ENCODE measurements at places on chromosomes 11 and 22.

DNA sequence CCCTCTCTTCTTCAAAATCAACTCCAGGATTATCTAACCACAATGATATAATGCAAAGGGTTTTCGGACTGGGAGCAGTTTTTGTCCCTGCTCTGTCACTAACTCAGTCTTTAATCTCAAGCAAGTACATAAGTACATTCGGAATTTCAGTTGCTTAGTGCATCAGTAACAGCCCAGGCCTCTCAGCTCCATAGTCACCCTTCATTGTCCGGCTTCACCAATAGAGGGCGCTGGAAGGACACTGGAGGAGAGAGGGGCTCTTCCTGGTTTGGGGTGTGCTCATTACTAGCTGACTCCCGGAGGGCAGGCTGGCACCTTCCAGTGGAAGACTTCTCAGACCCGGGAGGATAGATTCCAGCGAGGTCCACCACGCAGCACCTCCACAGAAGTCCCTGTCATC is 90.4 kb upstream of the PDGFD start:
- DNase-seq: no peak

- no peak for DNase-seq
These were observed 283.8 kb downstream of the BRD1 start for GRCh38 chr22:49543876-49544275.

DNA sequence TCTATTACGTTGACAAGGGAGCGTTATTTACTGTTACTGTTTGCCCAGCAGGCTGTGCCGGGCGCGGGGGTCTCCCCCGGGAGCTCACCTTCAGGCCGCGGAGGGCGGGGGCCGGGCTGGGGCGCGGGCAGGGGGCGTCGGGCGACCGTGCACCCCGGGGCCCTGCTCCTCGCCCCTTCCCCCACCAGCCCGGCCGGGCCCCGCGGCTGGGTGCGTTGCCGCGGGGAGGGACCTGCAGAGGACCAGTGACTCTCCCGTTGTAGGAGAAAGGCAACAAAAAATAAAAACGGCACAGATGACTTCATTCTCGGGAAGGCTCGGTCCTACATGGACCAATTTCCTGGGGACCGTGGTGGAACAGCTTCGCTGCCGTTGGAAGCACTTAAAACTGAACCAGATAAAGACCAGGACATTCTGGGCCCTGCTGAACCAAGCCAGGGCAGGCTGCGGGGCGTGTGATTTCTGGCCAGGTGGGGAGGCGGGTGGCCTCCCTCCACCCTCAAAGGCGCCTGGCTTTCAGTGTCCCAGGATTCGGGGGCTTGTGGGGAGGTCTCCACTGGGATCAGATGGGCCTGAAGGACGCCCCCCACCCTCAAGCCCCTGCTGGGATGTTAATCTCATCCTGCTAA is 57.4 kb downstream of the IGLL1 start:
- DNase-seq: no peak

DNA sequence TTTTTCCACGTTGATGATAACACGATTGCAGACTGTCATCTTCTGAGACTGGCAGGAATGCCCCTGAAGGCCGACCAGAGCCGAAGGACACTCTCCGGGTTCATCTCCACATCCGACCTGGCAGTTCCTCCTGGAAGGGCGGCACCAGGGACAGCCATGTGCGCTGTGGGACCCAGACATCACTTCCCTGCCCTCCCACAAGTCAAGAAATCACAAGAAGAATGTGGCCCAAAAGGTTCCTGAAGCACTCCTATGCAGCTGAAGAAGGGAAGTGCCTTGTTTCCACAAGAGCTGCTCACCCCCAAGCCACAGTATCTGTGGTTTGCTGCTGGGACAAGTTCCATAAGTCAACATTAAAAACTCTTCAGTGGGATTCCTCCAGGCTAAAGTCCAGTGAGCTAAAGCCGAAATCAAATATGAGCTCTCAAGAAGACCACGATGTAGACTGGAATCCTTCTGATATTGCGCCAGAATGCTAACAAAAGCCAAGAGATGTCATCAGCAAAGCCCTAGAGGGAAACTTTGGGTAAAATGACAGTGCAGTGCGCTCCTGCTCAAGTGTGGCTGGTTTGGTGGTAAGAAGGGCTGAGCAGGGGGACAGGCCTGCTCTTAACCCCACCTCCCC is 21.2 kb downstream of the PACSIN2 start:
- no peak for DNase-seq

- DNase-seq: no peak
These were observed 15.8 kb upstream of the GPHA2 start for GRCh38 chr11:64951529-64951928.

DNA sequence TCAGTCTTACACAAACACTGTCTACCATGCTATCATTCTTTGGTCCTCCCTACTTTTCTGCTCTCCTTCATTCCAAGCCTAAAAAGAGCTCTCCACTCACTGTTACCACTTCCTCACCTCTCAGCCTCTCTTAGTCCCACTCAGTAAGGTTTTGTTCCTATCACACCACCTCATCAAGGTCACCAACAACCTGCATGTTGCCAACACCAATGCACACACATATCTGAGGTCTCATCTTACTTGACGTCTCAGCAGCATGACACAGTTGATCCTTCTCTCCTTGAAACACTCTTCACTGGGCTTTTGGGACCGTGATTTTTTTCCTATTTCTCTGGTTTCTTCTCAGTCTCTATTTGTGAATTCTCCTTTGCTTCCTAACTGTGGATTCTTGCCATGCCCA is 8.1 kb downstream of the PISD start:
- no peak for DNase-seq

DNA sequence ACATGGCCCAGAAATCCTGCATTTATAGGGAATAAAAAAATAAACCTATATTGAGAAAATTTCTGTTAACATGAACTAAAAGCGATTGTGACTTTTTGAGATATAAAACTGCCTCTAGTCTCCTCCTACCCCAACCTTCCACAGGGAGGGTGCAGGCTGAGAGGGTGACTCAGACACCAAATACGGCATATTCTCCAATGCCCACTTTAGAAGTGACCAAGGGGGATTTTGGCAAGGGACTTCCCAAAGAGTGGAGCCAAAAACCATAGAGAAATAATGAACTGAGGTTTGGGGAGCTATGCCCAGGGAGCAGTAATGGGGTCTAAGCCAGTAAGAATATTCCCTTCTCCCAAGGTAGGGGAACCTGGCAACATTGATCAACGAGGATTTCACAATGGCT is 124.9 kb upstream of the ZC3H12C start:
- no peak for DNase-seq

- DNase-seq: no peak
These were observed 114.9 kb downstream of the VPREB1 start for GRCh38 chr22:22359465-22359864.

DNA sequence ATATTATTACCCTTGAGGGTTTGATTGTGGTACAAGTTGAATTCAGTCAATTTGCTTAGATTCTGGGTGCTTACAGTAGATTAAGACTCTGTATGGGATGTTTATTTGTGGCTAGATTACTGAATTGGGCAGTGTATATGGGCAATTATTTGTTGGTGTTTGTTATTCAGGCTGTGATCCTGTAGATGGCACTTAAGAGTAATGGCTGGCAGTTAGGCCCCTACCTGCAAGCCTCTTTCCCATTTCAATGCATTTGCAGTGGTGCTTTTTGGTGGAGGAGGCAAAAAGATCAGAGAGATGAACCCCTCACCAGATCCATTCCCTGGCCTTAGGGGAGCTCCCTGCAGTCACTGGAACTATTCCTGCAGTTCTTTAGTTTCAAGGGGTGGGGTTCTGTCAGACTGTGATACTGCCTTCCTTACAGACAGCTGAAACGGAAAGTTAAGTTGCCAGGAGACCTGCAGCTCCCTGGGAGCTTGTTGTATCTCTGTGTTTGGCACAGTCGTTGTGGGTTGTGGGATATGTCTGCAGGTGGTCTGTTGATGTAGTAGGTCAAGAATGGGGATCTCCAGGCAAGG is 199.5 kb downstream of the AASDHPPT start:
- DNase-seq: no peak

DNA sequence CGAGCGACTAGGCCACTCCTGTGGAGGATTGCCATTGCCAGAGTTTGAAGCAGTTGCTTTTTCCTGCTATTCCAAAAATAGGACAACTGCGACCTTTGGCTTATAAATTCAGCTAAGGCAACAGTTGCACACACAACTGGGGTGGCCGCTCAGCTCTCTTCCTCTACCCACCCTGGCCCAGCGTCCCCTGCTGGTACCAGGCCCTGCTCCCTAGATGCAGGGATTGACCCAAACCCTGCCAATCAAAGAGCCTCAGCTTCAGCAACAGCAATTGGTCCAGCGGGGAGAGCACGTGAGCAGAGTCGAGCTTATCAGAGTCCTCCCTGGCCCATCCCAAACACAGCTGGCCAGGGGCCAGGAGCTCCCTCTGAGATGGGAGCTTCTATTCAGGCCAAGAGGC is 22.0 kb upstream of the CABP2 start:
- no peak for DNase-seq

DNA sequence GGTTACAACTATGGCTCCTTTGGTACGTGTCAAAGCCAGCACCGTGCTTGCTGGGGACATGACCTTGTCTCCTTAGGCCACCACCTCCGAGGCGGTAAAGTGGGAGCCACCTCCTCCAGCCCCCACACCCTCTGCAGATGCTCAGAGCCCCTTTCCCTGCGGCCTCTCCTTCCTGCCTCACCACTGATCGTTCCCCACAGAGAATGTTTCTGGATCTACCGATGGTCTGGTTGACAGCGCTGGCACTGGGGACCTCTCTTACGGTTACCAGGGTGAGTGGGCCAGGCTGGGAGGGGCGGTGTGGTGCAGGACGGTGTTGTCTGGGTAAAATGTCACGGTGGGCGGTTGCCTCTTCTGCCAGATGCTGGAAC is 8.9 kb downstream of the SIDT2 start:
- DNase-seq: no peak

- no peak for DNase-seq
These were observed 1.7 kb upstream of the LRRC4C start for GRCh38 chr11:41461057-41461681.

DNA sequence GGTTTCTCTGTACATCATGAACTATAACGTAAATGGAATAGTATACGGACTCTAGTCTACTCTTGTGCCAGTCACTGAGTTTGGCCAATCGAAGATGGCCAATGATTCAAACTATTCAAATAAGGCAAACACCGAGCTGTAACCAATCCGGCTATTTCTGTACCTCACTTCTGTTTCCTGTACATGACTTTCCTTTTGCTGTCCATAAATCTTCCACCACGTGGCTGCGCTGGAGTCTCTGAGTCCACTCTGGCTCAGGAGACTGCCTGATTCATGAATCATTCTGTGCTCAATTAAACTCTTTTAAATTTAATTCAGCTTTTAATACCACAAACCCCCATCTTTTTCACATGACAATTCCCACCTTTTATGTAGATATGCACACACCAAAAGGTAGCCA is 1.5 kb upstream of the JAML start:
- no peak for DNase-seq

DNA sequence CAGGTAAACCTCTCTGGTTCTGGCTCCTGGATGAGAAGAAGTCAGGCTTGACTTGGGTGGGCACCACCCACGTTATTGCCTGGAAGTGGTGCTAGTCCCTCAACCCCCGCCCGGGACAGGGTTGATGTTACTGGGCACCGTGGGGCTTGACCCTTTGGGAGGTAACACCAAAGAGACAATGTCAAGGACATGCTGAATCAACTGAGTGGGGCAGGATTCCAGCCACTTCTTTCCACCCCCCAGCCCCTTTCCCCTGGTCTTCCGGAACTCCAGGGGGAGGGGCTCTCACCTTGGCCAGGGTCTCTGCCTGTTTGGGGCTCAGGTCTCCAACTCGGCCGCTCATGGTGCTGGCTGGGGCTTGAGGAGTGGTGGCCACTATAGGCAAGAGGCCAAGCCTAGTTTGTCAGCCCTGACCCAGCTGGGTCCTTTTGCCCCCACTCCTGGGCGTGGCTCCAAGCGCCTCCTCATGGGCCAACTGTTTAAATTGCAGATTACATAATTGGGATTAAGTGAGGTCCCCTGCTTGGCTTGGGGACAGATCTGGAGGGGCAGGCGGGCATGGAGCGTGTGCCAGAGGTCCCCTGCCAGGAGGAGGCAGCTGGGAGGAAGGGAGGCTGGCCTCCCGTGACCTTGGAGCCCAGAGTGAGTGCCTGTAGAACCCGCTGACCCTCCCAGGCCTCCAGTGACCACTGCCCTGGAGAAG is at the start of gene SEC14L3:
Gene SEC14L3 (minus strand): TSS at position 402 of the 703 bp plus-strand sequence. CDS start 59 bp downstream, at position 343.
- no peak for DNase-seq

DNA sequence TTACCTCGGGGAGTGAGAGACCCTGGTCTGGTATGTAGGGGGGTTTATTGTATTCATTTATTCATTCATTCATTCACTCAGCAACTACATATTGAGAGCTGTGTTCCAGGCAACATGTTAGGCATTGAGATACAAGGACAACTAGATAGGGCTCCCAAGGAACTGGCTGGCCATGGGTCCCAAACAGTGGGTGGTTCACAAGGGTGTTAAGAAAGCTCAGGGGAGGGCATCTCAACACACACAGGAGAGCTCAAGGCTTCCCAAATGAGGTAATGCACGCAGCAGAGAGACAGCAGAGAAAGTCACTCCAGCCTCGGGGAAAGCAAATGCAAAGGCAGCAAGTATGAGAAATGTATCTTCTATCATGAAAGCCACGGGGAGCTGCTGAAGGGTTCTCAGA is 51.8 kb downstream of the BTG4 start:
- no peak for DNase-seq

DNA sequence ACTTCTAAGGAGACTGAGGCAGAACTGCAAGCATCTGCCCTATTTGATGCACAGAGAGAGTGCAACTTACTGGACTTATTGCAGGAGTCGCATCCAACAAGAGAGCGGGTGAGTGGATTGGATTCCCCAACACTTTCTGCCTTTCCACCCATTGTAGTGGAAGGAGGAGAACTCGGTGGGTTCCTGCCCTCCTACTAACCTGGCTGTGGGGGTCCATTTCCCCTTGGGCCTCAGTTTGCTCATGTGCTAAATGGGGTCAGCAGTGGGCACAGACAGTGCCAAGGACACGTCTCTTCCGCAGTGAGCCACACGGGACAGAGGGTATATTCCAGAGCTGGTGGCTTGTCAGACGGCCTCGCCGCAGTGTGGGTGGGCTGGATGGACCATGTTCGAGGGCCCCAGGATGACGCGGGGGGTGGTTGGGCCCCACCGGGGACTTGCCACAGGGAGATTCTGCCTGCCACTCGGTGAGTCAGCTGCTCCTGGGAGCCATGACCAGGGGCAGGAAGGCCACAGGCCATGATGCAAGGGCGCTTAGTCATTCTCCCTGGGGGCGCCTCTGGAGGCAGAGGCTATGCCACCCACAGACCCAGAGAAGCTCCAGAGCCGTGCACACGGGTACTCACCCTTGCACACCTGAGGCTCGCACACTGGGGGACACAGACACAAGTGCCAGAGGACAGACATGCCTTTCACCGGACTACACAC is 8.2 kb downstream of the ALX4 start:
- no peak for DNase-seq

GRCh38 chr22:32202539-32203180 is 2.2 kb downstream of the RFPL2 start:
- DNase-seq: no peak

GRCh38 chr11:76798671-76799065 is 15.5 kb downstream of the TSKU start:
- DNase-seq: no peak

- DNase-seq: no peak
These were observed 118.6 kb downstream of the TRIM44 start for GRCh38 chr11:35780951-35781860.

GRCh38 chr11:72781313-72782080 is 12.3 kb downstream of the STARD10 start:
- peak; percentile 20 for DNase-seq

GRCh38 chr11:111421251-111421650 is 42.2 kb upstream of the POU2AF1 start:
- no peak for DNase-seq

All from cerebellar nuclear complex (tissue), 1 donor.